Esophagus squamous epithelium (tissue), 5 donors: ENCODE measurements at places on chromosomes 4 and X.

GRCh38 chr4:69858690-69859089, 1.3 kb downstream of the SULT1E1 start:
- DNase-seq, result no peak

- DNase-seq, result no peak
Observed at GRCh38 chr4:75512386-75513211, 1.6 kb downstream of the RCHY1 start.

DNA sequence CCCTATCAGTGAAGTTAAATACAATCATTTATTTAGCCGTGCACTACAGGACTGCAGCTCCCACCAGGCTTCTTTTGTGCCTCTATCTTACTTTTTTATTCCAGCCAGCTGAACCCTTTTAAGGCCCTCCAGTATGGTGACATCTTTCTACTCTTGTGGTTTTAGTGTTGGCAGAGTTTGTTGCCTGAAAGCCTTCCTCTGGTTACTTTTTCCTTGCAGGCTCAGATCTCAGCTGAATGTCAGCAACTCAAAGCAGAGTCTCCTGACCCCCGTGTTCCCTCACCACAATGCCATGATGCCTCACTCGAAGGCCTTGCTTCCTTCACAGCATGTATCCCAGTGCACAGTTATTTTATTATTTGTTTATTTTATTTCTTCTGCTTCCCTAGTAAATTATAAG, 818.9 kb upstream of the LCORL start:
- no peak for DNase-seq

DNA sequence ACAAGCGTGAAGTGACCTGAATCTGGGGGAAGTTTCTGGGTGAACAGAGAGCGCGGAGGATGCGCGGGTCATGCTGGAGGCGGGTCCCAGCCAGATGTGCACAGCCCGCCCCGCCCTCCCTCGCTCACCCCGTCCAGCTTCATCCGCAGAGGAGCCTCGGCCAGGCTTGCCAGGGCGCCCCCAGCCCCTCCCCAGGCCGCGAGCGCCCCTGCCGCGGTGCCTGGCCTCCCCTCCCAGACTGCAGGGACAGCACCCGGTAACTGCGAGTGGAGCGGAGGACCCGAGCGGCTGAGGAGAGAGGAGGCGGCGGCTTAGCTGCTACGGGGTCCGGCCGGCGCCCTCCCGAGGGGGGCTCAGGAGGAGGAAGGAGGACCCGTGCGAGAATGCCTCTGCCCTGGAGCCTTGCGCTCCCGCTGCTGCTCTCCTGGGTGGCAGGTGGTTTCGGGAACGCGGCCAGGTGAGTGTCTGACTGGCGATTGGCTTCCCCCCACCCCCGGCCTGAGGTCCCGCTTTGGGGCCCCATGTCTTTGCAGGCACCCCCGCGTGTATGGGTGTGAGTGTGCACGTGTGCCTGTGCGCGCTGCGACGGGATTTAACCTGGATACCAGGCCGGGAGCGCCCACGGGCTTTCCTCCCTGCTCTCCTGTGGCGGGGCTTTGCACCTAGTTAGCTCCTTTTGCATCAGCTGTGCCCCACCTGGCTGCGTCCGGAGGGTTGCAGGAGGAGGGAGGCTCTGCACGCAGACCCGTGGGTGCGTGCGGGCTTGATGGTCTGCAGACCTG, at the start of gene EGFL6:
Gene EGFL6 (plus strand): TSS at position 123 of the 782 bp plus-strand sequence. CDS start 261 bp downstream, at position 384.
- no peak for DNase-seq

DNA sequence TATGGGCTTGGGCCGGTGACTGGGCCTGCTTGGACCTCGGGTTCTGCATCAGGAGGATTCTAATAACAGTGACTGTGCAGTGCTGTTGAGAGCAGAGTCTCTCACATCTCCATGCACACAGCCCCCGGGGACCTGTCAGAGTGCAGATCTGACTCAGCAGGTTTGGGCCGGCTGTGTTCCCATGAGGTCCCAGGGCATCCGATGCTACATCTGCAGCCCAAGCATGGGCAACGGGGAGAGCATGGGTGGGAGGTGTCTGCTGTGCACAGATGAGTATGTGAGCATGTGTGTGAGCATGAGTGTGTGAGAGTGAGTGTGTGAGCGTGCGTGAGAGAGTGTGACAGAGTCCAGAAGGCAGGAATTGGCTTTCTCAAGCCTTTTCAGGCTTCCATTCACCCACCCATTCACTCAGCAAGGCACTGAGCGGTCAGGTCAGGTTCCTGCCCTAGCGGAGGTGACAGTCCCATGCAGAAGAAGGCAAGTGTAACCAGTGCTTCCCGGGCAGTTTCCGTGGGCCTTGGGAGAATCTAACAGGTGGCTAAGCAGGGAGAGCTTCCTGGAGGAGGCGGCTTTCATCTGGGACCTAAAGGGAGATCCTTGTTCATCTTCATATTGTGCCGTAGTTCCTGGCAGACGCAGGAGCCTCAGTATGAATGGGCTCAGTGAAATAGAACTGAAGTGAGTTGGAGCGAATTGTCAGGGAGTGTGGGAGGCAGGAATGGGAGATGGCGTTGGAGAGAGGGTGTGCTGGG, 62.6 kb downstream of the SORCS2 start:
- DNase-seq, result no peak

- no peak for DNase-seq
Observed at GRCh38 chr4:37634180-37634579, 52.0 kb downstream of the RELL1 start.

DNA sequence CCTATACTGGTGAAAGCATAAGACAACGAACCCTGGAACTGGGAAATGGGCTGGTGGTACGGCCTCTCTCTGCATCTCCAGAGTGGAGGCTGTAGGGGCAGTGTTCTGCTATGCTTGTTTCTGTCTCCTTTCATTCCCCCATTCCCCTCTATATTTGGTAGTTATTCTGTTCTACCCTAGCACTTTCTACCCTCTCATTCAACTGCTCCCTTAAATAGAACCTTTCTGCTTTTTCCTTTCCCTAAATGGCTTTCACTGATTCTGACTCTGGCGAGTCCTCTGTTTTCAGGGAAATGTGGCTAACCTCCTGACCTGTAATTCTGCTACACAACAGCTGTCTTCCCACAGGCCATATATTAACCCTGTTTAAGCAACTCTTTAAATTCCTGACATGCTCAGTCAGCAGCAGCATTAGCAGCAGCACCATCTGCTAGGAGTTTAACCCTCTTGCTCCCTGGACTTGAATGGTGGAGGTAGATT, 94.2 kb downstream of the CXCL13 start:
- DNase-seq, result no peak

- no peak for DNase-seq
Observed at GRCh38 chr4:65510976-65511375, 159.3 kb downstream of the EPHA5 start.

DNA sequence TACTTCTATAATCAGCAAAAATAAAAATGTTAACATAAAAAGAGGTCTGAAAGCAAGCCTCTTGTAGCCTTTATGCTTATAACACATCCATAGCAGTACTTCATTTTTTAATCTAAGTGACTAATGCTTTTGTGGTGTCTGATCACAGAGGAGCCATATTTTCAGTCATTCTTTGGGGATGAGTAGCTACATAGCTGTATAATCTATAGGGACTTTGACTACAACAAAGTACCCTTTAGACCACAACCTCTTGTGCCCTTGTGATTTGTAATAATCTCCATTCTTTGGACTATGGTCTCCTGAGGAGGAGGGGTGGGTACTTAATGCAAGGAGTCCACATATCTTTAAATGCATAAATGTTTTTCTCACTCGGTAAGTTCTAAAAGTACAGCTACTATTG, 9.6 kb downstream of the DRP2 start:
- no peak for DNase-seq

- no peak for DNase-seq
Observed at GRCh38 chr4:80092847-80093246, 19.8 kb upstream of the ANTXR2 start.

- no peak for DNase-seq
Observed at GRCh38 chr4:154738426-154738825, 5.4 kb upstream of the LRAT start.

DNA sequence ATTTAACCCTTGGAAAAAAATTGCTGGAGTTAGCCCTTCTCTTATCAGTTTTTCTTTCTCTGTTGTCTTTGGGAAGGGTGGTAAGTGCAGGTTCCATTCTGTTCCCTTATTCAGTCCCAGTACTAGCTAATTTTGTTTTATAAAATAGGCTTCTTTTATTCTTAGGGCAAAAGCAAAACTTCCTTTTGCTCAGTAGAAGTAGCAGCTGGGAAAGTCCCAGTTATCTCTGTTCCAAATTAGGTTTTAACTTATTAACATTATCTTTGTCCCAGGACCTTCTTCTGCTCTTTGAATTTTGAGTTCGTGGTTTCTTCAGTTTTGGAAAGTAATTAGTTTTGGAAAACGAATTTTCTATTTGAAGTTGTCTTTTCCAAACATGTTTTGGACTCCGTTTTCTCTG, 61.1 kb downstream of the BANK1 start:
- no peak for DNase-seq

- no peak for DNase-seq
Observed at GRCh38 chr4:124090021-124090420, 622.5 kb downstream of the ANKRD50 start.

DNA sequence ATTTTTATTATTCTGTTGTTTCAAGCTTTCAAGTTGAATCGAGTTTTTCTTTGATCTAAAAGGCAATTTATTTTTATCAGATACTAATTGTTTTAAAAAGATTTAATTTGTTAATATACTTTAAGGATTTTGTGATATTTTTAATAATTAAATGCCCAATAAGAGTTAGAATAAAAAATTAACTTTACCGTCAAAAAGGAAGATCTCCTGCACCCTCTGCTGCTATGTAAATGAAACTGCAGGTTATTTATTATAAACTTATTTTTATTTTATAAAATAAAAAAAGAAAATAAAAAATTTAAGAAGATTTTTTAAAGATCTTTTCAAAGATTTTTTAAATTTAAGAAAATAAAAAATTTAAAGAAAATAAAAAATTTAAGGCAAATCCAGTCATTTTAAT, 166.1 kb downstream of the CCSER1 start:
- no peak for DNase-seq

DNA sequence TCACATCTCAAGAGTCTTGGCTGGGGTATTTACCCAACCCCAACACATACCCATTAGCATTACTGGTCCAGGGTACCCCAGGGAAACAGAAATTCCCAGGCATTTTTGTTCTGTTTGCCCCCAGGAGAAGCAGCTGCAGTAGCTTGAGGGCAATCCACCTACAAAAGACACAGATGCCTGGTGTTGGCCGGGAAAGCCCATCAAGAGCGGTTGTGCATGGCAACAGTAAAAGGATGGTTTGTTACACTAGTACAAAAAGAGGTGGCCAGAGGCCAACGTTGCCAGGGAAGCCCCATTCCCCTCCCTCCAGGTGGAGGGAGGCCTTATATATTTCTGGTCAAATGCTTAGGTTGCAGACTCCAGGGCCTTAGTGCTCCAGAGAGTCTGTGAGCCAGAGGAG, 637.8 kb downstream of the BCOR start:
- no peak for DNase-seq
